Suprapubic skin (tissue), 4 donors: ENCODE measurements at places on chromosomes 3 and 15.

GRCh38 chr3:190746531-190746930 lies 116.0 kb downstream of the GMNC start:
- no peak for DNase-seq

DNA sequence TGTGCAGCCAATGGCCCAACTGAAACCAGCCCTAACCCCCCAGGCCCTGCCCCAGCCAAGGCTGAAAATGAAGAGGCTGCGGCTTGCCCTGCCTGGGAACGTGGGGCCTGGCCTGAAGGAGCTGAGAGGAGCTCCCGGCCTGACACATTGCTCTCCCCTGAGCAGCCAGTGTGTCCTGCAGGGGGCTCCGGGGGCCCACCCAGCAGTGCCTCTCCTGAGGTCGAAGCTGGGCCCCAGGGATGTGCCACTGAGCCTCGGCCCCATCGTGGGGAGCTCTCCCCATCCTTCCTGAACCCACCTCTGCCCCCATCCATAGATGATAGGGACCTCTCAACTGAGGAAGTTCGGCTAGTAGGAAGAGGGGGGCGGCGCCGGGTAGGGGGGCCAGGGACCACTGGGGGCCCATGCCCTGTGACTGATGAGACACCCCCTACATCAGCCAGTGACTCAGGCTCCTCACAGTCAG lies 11.2 kb downstream of the MAP1A start:
- no peak for DNase-seq

DNA sequence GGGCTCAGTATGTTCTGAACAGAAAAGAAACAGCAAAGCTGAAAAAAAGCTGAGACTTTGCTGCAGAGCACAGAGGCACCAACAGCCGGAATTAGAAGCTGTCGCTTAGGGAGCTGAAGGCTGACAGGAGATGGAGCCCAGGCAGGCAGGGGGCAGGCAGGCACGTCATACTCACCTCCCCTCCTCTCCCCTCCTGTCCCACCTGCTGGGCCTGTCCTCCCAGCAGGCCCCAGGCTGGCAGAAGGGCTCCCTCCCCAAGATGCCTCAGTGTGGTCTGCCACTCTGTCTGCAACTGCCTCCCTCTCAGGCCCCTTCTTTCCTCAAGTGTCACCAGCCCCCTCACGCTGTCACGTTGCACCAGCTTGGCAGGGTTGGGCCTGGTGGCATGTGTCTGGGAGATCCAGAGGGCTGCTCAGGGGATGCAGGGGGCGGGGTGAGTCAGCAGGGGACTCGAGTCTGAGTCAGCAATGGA lies 3.2 kb upstream of the ANKRD63 start:
- no peak for DNase-seq

DNA sequence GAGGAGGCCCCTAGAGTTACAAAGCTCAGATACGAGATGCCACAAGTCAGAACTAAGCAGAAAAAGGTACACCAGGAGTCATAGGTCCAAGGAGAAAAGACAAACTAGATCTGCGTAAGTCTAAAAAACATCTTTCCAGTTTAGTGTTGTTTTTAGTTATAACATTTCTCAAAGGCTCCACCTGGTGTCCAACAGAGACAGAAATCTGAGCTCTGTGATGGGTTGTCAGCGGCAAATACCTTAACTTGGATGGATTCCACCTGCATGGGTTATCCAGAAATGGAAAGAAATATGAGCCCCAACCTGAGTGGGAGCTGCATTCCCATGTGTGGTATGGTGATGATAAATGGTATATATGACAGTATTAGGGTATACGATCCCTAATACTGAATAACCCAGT lies 238.6 kb upstream of the CHRM5 start:
- no peak for DNase-seq
